ENCODE measurements at places on chromosomes 12 and 14.

DNA sequence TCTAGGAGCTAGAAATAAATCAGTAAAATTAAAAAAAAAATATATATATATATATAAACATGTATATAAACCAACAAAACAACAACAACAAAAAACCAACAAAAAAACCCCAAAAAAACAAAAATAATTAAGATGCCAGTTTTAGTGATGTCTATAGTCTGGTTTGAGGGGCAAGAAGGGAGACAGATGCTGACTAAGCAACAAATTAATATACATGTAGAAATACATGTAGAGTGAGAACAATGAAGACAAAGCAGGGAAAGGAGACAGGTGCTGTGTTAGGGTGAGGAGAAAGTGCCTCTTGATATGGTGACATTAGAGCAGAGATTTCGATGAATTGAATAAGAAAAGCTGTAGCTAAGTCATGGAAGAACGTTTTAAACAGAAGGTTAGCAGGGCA is 477.9 kb downstream of the APAF1 start:
- no peak for DNase-seq

GRCh38 chr12:104309446-104309993 is 6.0 kb downstream of the EID3 start:
- no peak for DNase-seq

GRCh38 chr12:46981622-46982021 is 97.8 kb upstream of the PCED1B start:
- DNase-seq: no peak

GRCh38 chr12:121577443-121578180 is 3.2 kb downstream of the KDM2B start:
- DNase-seq: no peak

DNA sequence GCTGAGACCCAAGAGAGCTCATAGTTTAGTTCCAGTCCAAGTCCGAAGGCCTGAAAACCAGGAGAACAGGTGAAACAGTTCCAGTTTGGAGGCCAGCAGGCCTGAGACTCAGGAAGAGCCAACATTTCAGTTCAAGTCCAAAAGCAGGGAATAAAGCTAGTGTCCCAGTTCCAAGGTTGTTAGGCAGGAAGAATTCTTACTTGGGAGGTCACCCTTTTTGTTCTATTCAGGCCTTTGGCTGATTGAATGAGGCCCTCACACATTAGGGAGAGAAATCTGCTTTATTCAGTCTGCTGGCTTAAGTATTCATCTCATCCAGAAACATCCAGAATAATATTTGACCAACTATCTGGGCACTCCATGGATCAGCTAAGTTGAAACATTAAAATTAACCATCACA is 294.6 kb downstream of the PCNX1 start:
- DNase-seq: no peak

GRCh38 chr12:76631741-76632140 is 72.2 kb upstream of the OSBPL8 start:
- DNase-seq: no peak

- peak; percentile 59 for DNase-seq
Measured at GRCh38 chr14:82075566-82075965, 541.9 kb upstream of the SEL1L start.

DNA sequence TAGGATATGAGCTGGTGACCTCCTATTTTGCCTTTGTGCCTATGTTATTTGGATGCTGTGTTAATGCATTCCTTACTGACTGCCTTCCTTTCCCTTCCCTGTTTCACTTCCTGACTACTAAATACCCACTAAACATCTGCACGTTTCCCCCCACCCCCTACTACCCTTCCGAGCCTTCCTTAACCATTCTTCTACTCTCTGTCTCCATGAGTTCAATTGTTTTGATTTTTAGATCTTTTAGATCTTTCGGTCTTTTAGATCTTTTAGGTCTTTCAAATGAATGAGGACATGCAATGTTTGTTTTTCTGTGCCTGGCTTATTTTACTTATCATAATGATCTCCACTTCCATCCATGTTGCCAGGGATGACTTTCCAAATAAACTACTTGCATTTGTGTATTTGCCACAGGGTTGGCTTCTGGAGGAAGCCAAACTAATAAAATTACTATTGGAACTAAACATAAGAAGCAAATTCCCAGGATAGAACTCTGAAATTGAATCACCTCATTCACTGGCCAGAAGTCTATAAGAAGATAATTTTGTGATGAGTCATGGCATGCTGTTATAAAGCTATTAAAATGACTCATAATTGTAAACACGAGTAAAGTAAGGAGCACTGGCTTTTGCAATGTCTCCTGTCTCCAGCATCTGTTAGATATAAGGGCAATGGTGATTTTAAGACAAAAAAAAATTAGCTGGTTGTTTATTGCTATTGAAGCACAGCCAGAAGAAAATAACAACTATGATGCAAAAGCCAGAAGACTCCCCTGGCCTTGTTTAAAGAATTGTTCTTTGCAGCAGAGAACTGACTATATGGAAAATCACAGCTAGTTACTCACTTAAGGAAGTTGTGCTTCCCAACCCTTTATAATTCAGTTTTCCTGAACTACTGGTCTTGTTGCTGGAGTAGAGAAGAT is 586.3 kb downstream of the LRFN5 start:
- DNase-seq: peak; percentile 90

- no peak for DNase-seq
Measured at GRCh38 chr12:100266585-100266834, 369 bp downstream of the DEPDC4 start.

GRCh38 chr14:75519826-75520728 is 2.2 kb upstream of the BATF start:
- DNase-seq: no peak

GRCh38 chr14:101590616-101591015 is 29.3 kb downstream of the DIO3 start:
- DNase-seq: no peak

DNA sequence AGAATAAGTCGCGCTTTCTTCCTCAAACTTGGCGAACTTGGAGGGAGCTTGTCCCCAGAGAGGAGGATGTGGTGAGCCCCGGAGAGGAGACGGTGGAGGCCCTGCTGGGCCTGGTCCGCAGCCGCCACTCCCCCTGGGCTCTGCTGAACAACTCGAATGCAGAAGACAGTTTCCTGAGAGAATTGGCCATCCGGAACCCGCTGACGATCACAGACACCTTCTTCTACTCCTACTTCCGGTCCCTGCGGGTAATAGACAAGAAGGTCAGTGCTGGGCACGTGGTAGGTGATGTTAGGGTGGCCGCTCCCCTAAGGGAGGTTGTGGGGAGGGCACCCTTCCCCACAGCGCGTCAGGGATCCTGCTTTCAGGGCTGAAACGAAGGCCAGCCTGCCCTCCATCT is 1.6 kb downstream of the LRRC43 start:
- DNase-seq: no peak

- DNase-seq: no peak
Measured at GRCh38 chr12:110557300-110557699, 25.8 kb downstream of the PPTC7 start.

DNA sequence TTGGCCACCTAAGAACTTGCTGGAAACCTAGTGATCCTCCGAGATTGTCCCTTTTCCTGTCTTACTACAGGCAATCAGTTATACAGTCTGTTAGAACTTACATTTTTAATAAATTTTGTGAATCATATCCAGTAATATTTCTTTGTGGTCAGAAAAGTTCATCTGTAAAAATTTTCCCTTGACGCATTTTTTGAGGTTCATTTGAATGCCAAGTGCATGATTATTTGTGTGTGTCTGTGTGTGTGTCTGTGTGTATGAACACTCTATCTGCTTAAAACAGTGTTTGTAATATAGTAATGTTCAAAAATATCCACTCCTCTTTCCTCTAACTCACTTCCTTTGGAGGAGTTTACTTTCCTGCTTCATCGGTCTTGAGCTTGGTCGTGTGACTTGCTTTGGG is 468.7 kb upstream of the FLRT2 start:
- no peak for DNase-seq
